Pericardium fibroblast (primary cell): ENCODE measurements at places on chromosomes 7 and 10. TPM values are rescaled to one million over a fixed set of nuclear protein-coding genes. Genes with fewer than 3 reads are reported as not detected.

PTF1A gene
- not detected in 2 replicates for total RNA-seq

HECW1 gene
- 0.17 and 0.35 TPM in 2 replicates for total RNA-seq

GNA12 gene
- total RNA-seq, result 29.9 and 43.9 TPM in 2 replicates

PNLIP gene
- not detected in 2 replicates for total RNA-seq

INTS1 gene
- total RNA-seq, result 48.9 and 52.1 TPM in 2 replicates

PVRIG gene
- not detected in 2 replicates for total RNA-seq

MCMBP gene
- total RNA-seq, result 28.9 and 38.2 TPM in 2 replicates

CYP3A4 gene
- total RNA-seq, result not detected in 2 replicates

NRCAM gene
- 12.3 and 31.8 TPM in 2 replicates for total RNA-seq

PGAM2 gene
- 0.26 and 0.47 TPM in 2 replicates for total RNA-seq

ITPRIP gene
- 26.6 and 28.1 TPM in 2 replicates for total RNA-seq

SPAM1 gene
- total RNA-seq, result not detected in 2 replicates

AMPH gene
- 1.5 and 12.5 TPM in 2 replicates for total RNA-seq

IL2RA gene
- not detected in 2 replicates for total RNA-seq

TMEM229A gene
- 0.26 and 1.9 TPM in 2 replicates for total RNA-seq
